NCI-H526 treated with DMSO at 0.1 percent for 48 hours (cell line): ENCODE measurements at places on chromosomes 4 and X.

- no peak for DNase-seq
Observed at GRCh38 chr4:182531555-182532162, 288.5 kb downstream of the TENM3 start.

- no peak for DNase-seq
Observed at GRCh38 chr4:7632341-7632740, 197.6 kb upstream of the PSAPL1 start.

DNA sequence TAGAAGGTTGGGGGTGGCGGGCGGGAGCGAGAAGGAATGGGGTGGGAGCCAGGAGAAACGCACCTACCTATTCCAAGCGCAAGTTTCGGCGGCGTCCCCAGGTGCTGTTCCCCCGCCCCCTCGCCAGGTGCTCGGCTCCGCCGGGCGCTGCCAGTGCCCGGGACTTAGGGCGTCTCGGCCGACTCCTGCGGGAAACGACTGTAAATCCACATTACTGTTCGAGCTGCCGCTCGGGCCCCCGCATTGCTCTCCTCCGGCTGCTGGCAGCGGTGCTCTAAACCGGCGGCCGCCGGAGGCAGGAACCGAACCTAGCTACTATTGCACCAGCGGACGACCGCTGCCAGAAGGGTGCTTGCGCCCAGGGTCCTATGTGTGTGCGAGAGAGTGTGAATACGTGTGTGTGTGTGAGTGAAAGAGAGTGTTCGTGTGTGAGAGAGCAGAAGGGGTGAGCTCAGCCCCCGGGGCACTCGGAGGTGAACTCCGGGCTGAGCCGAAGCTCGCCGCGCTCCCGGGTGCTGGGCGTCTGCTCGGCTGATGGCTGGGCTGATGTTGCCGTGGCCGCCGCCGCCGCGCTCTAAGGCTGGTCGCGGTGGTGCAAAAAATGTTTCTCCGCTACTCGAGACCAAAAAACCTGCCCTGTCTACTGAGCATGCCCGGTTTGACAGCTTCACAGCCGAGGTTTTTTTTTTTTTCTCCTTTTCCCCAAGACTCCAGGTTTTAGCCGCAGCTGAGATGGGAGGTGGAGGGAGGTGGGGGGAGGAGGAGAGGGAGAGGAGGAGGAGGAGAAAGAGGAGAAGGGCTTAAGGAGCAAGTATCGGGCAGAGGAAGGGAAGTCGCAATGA is 115.7 kb upstream of the TEX13C start:
- DNase-seq: no peak

- DNase-seq: no peak
Observed at GRCh38 chrX:114338870-114339269, 245.0 kb upstream of the HTR2C start.

GRCh38 chr4:48635310-48635709 is 144.8 kb downstream of the FRYL start:
- no peak for DNase-seq

DNA sequence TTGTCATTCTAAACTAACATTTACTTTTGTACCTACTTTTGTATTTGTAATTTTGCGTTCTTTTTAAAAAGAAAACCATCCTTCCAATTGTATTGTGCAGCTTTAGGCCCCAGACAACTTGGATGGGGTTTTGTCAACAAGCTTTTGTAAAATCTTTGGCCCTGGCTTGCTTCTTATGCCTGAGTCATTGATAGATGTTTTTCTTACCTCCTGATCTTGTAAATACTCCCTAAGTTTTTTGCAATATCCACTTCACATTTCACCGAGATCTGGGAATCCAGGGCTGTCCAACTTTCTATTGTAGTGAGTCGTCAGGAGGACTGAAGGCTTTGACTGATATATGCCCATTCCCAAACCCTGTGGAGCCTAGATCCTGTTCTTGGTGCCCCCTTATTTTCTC is 126.9 kb upstream of the GUCY1A1 start:
- DNase-seq: no peak

- DNase-seq: no peak
Observed at GRCh38 chrX:1051421-1051820, 161.0 kb downstream of the CRLF2 start.

- DNase-seq: no peak
Observed at GRCh38 chr4:14987054-14987453, 15.2 kb upstream of the CPEB2 start.

- no peak for DNase-seq
Observed at GRCh38 chrX:110391086-110391485, 32.4 kb downstream of the RTL9 start.

- DNase-seq: no peak
Observed at GRCh38 chrX:38379088-38379487, 26.7 kb downstream of the OTC start.

DNA sequence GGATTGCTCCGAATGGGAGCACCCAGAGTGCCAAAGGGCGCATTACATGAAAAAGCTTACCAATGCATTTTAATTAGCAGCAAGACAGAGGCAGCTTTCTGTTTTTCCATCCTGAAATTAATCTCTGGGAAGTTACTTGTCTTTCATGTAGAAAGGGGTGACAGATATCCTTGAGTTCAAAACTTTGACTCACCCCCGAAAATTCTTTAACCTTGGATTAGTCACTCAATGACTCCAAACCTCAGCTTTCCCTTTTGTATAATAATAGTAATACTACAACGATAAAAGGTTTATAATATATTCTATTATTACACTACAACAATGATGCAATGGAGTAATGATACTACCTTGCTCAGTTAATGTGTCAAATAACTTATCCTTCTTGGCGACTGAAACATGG is 126.3 kb downstream of the ADAMTS3 start:
- DNase-seq: no peak

- no peak for DNase-seq
Observed at GRCh38 chrX:135432453-135432852, 10.7 kb downstream of the SMIM10L2A start.

- no peak for DNase-seq
Observed at GRCh38 chr4:12588582-12588981, 895.6 kb downstream of the RAB28 start.

GRCh38 chr4:168920441-168921065 is 89.5 kb downstream of the CBR4 start:
- DNase-seq: no peak

GRCh38 chr4:141335166-141335565 is 114.5 kb downstream of the ZNF330 start:
- DNase-seq: no peak

GRCh38 chr4:80911458-80911857 is 119.0 kb upstream of the BMP3 start:
- DNase-seq: no peak

- DNase-seq: no peak
Observed at GRCh38 chr4:124096290-124096689, 616.2 kb downstream of the ANKRD50 start.

GRCh38 chr4:2357821-2358745 is 60.4 kb downstream of the ZFYVE28 start:
- no peak for DNase-seq

GRCh38 chrX:150486011-150486410 is 82.4 kb upstream of the MTM1 start:
- no peak for DNase-seq
